GM23248 (cell line): ENCODE measurements at places on chromosomes 2 and 18. TPM values are rescaled to one million over a fixed set of nuclear protein-coding genes. Genes with fewer than 3 reads are reported as not detected.

GRCh38 chr2:37616677-37617005, 54.8 kb downstream of the CDC42EP3 start:
- H3K36me3 ChIP-seq: no peaks in the 10 kb centered on the region
- DNase-seq: peak; percentile 38
- peaks cover 41% of the 10 kb centered on the region for H3K4me1 ChIP-seq
- no peak overlapping the region for H3K4me3 ChIP-seq
- no peaks in the 10 kb centered on the region for H3K27me3 ChIP-seq

- no peak for DNase-seq
- H3K27me3 ChIP-seq: no peaks in the 10 kb centered on the region
- no peaks in the 10 kb centered on the region for H3K4me1 ChIP-seq
- H3K4me3 ChIP-seq: no peak overlapping the region
Measured at GRCh38 chr18:74981476-74981875, 227.5 kb downstream of the PTGR3 start.

Gene ZNF396
- total RNA-seq: 0.13 and 0.86 TPM in 2 replicates

Gene SNED1
- 29.4 and 36.2 TPM in 2 replicates for total RNA-seq

Gene PLEKHH2
- total RNA-seq: 1.6 and 2.2 TPM in 2 replicates

DNA sequence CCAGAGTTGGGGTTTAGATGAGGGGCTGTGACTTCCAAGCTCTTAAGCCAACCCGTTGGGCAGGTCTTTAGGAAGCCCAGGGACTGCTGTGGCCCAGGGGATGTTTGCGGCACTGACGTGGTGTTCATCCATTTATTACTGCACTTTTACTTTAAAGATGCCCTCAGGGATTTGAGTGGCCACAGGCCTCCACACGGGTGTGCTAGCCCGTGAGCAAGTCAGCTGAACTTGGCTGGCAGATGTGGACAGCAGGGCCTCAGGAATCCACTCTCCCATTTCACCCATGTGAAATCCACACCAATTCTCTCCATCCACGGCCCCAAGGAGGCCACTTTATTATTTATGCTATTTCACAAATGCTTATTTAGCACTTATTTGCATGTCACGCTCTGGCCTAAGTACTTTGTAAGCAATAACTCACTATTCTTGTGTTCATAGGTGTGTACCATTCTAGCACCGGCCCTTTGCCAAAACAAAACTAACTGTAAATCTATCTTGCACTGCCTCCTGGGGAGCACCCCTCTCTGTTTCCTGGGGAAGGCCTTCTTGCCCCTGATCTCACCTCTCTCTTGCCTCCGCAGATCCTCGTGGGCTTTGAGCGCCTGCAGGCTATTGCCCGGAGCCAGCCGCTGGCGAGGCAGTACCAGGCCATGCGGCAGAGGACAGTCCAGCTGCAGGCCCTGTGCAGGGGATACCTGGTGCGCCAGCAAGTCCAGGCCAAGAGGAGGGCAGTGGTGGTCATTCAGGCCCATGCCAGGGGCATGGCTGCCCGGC, 39.1 kb upstream of the GPR17 start:
- no peaks in the 10 kb centered on the region for H3K36me3 ChIP-seq
- no peak overlapping the region for H3K4me3 ChIP-seq
- no peaks in the 10 kb centered on the region for H3K4me1 ChIP-seq

Gene PER2
- 2.8 and 6.2 TPM in 2 replicates for total RNA-seq

DNA sequence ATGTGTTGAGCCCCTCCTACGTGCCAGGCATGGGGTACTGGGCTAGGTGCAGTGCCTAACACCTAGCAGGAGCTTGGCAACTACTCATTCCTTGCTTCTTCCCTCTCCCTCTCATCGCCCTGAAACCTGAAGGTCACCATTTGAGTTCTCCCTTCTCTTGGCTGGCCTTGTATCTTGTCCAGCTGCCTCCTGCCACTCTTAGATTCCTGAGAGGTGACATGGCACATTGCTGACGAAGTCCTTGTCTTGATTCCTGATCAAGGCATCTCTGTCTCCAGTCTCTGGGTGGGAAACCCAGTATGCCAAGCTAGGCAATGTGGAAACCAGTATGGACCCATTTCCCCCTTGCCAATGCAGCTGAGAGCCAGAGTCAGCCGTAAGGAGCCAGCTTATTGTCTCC, 9.0 kb upstream of the EFR3B start:
- no peak for DNase-seq
- no peak overlapping the region for H3K27ac ChIP-seq
- no peak overlapping the region for H3K4me3 ChIP-seq
- no peaks in the 10 kb centered on the region for H3K27me3 ChIP-seq

Gene GCA
- total RNA-seq: 1.6 and 3.0 TPM in 2 replicates

Gene PRSS56
- not detected in 2 replicates for total RNA-seq

- no peaks in the 10 kb centered on the region for H3K27me3 ChIP-seq
- no peaks in the 10 kb centered on the region for H3K4me1 ChIP-seq
- no peak for DNase-seq
- H3K36me3 ChIP-seq: no peaks in the 10 kb centered on the region
- H3K4me3 ChIP-seq: no peak overlapping the region
- H3K27ac ChIP-seq: no peak overlapping the region
Measured at GRCh38 chr2:237520290-237520689, 33.2 kb downstream of the MLPH start.

- H3K27me3 ChIP-seq: peaks cover 11% of the 10 kb centered on the region; the same call in 1 of the 2 replicates
- no peaks in the 10 kb centered on the region for H3K4me1 ChIP-seq
- no peaks in the 10 kb centered on the region for H3K36me3 ChIP-seq
- no peak overlapping the region for H3K27ac ChIP-seq
Measured at GRCh38 chr2:239459056-239459455, 58.2 kb upstream of the HDAC4 start.

Gene FAM228A
- total RNA-seq: 2.1 TPM in 1 of 2 replicates, not detected in the other

DNA sequence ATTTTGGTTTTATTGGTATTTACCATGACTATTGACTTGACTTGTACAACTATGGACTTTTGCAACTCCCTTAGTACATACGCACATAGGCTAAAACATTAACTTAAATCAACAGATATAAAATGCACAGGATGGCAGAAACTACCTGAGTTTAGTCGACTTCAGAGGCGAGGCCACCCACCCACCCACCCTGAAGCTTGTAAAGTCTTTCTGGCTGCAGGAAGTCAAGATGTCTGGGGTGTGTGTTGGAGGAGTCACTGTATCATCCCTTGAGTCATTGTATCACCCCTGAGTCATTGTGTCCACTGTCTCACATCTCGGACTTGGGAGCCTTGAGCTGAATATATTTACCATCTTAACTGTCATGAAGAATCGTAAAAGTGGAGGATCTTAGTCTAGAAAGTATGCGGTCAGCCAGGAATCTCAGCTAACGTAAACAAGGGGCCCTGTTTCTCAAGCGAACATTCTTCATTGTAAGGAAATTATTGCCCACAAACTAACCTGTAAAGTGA, 140.0 kb upstream of the ST6GAL2 start:
- H3K36me3 ChIP-seq: no peaks in the 10 kb centered on the region
- H3K27me3 ChIP-seq: no peaks in the 10 kb centered on the region
- H3K27ac ChIP-seq: no peak overlapping the region

DNA sequence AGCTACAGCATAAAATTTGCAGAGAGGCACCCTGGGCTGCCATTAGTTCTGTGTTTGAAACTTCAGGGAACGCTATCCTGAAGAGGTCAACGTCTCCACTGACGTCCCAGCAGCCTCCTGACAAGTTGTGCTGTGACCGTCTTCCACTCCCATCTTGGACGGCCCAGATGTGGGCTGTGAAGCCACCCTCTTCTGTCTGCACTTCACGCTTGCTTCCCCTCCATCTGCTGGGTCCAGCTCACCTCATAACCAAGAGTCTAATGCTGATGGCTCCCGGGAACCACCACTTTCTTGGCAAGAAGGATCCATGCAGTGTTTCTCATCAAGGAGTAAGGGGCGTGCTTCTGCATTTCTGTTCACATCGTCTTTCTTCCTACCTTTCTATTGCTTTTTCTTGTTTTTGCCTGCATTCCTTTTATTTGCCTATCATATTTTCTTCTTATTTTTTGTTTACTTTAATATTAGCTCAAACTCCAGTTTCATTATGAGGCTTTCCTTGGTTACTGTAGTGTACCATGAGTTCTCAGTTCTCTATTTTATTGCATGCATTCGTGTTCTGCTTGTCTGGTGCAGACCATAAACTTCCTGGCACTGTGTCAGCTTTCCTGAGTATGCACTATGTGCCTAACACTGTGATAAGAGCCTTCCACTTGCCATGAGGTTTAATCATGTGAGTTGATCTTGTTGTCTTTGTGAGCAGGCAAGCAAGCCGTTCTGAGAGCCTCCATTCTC, 631.8 kb upstream of the RAB6C start:
- DNase-seq: no peak
- H3K4me1 ChIP-seq: no peaks in the 10 kb centered on the region
- no peak overlapping the region for H3K4me3 ChIP-seq
- H3K27me3 ChIP-seq: no peaks in the 10 kb centered on the region
- H3K27ac ChIP-seq: no peak overlapping the region

GRCh38 chr2:75592030-75592429, 31.3 kb upstream of the EVA1A start:
- DNase-seq: peak; percentile 91
- H3K4me1 ChIP-seq: peaks cover 83% of the 10 kb centered on the region
- no peaks in the 10 kb centered on the region for H3K36me3 ChIP-seq
- no peak overlapping the region for H3K4me3 ChIP-seq

GRCh38 chr2:187982668-187983067, 309.0 kb upstream of the GULP1 start:
- no peaks in the 10 kb centered on the region for H3K27me3 ChIP-seq
- H3K4me1 ChIP-seq: peaks cover 19% of the 10 kb centered on the region
- H3K4me3 ChIP-seq: no peak overlapping the region
- no peak overlapping the region for H3K27ac ChIP-seq

GRCh38 chr18:13014818-13015217, 23.7 kb downstream of the CEP192 start:
- DNase-seq: no peak
- H3K27ac ChIP-seq: no peak overlapping the region
- H3K27me3 ChIP-seq: no peaks in the 10 kb centered on the region
- H3K36me3 ChIP-seq: peaks cover 54% of the 10 kb centered on the region
